ENCODE measurements at places on chromosomes 11 and 22. TPM values are rescaled to one million over a fixed set of nuclear protein-coding genes. Genes with fewer than 3 reads are reported as not detected.

HOATZ gene
- total RNA-seq, result not detected

CD44 gene
- total RNA-seq, result 1,118 TPM

SEC14L6 gene
- total RNA-seq, result not detected

GDPD4 gene
- total RNA-seq, result not detected

MS4A6E gene
- total RNA-seq, result not detected

MS4A14 gene
- total RNA-seq, result not detected

VPS51 gene
- 217 TPM for total RNA-seq

CHRDL2 gene
- total RNA-seq, result not detected

TRIM34 gene
- 6.5 TPM for total RNA-seq

GRCh38 chr11:134541355-134541754 lies 129.3 kb upstream of the B3GAT1 start:
- peaks cover 5% of the 10 kb centered on the region for H3K4me1 ChIP-seq
- H3K27me3 ChIP-seq, result peaks cover 63% of the 10 kb centered on the region
- no peak overlapping the region for H3K27ac ChIP-seq
- no peak overlapping the region for H3K4me3 ChIP-seq
- peaks cover 7% of the 10 kb centered on the region for H3K36me3 ChIP-seq

DNA sequence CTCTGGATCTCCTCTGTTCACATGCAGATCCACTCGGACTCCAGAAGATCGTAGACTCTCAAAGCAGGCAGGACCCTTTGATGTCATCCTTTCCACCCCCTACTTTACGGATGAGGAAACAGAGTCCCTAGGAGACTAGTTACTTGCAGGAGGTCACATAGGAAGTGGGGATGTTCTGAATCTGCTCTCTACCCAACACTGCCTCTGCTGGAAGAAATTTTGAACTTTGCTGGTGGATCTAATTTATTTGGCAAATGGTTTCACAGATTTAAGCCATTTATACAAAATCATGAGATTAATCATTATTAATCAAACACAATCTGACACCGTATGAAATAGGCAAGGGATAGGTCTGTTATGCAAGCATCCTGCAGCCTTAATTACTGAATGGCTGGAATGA lies 55.0 kb upstream of the USP47 start:
- DNase-seq, result no peak
- H3K27me3 ChIP-seq, result peaks cover 38% of the 10 kb centered on the region
- peaks cover 4% of the 10 kb centered on the region for H3K4me1 ChIP-seq

- H3K4me1 ChIP-seq, result peaks cover 21% of the 10 kb centered on the region
- no peak for DNase-seq
- peaks cover 3% of the 10 kb centered on the region for H3K36me3 ChIP-seq
- H3K4me3 ChIP-seq, result peak overlapping the region; percentile 63
- H3K27ac ChIP-seq, result peak overlapping the region; percentile 92
- no peaks in the 10 kb centered on the region for H3K27me3 ChIP-seq
These were observed 23.7 kb upstream of the NAP1L4 start for GRCh38 chr11:3015796-3016195.

GRCh38 chr11:121576531-121576930 lies 123.8 kb upstream of the SORL1-AS1 start:
- H3K36me3 ChIP-seq, result peaks cover 22% of the 10 kb centered on the region
- H3K27me3 ChIP-seq, result no peaks in the 10 kb centered on the region
- H3K4me1 ChIP-seq, result peaks cover 14% of the 10 kb centered on the region

GRCh38 chr11:123560006-123560405 lies 94.4 kb downstream of the SCN3B start:
- DNase-seq, result no peak
- no peak overlapping the region for H3K27ac ChIP-seq
- no peaks in the 10 kb centered on the region for H3K36me3 ChIP-seq
- peaks cover 18% of the 10 kb centered on the region for H3K4me1 ChIP-seq
- no peaks in the 10 kb centered on the region for H3K27me3 ChIP-seq
- H3K4me3 ChIP-seq, result peak overlapping the region; percentile 63

- H3K4me3 ChIP-seq, result no peak overlapping the region
- H3K4me1 ChIP-seq, result peaks cover 2% of the 10 kb centered on the region
- peaks cover 2% of the 10 kb centered on the region for H3K36me3 ChIP-seq
- H3K27me3 ChIP-seq, result peaks cover 20% of the 10 kb centered on the region
These were observed 15.0 kb downstream of the LRRC32 start for GRCh38 chr11:76655501-76656049.

- H3K36me3 ChIP-seq, result no peaks in the 10 kb centered on the region
- peaks cover 43% of the 10 kb centered on the region for H3K27me3 ChIP-seq
- no peak for DNase-seq
- no peak overlapping the region for H3K27ac ChIP-seq
- H3K4me1 ChIP-seq, result peaks cover 3% of the 10 kb centered on the region
These were observed 460.5 kb downstream of the BRD1 start for GRCh38 chr22:49367041-49367697.

DNA sequence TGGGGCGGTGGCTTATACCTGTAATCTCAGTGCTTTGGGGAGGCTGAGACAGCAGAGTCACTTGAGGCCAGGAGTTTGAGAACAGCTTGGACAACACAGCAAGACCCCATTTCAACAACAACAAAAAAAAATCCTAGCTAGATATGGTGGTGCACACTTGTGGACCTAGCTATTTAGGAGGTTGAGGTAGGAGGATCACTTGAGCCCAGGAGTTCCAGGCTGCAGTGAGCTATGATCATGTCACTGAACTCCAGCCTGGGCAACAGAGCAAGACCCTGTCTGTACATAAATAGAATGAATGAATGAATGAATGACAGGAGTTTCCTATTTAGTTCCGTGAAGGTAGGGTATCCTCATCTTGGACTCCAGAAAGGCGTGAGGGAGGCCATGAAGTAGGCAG lies 107.0 kb downstream of the OSBP2 start:
- H3K27me3 ChIP-seq, result peaks cover 43% of the 10 kb centered on the region
- no peak for DNase-seq
- peaks cover 5% of the 10 kb centered on the region for H3K36me3 ChIP-seq
- H3K4me1 ChIP-seq, result no peaks in the 10 kb centered on the region
- H3K4me3 ChIP-seq, result no peak overlapping the region
- H3K27ac ChIP-seq, result no peak overlapping the region

- no peaks in the 10 kb centered on the region for H3K36me3 ChIP-seq
- H3K27me3 ChIP-seq, result no peaks in the 10 kb centered on the region
- H3K4me3 ChIP-seq, result no peak overlapping the region
- no peak for DNase-seq
These were observed 852.7 kb downstream of the LUZP2 start for GRCh38 chr11:25349537-25349936.

GRCh38 chr11:123704341-123704740 lies 37.1 kb downstream of the ZNF202 start:
- H3K27me3 ChIP-seq, result peaks cover 32% of the 10 kb centered on the region
- DNase-seq, result no peak
- peaks cover 2% of the 10 kb centered on the region for H3K4me1 ChIP-seq
- no peak overlapping the region for H3K27ac ChIP-seq
- no peaks in the 10 kb centered on the region for H3K36me3 ChIP-seq
- H3K4me3 ChIP-seq, result no peak overlapping the region

GRCh38 chr11:29159552-29160465 lies 857.0 kb downstream of the KCNA4 start:
- no peaks in the 10 kb centered on the region for H3K4me1 ChIP-seq
- no peaks in the 10 kb centered on the region for H3K27me3 ChIP-seq
- no peak overlapping the region for H3K27ac ChIP-seq

DNA sequence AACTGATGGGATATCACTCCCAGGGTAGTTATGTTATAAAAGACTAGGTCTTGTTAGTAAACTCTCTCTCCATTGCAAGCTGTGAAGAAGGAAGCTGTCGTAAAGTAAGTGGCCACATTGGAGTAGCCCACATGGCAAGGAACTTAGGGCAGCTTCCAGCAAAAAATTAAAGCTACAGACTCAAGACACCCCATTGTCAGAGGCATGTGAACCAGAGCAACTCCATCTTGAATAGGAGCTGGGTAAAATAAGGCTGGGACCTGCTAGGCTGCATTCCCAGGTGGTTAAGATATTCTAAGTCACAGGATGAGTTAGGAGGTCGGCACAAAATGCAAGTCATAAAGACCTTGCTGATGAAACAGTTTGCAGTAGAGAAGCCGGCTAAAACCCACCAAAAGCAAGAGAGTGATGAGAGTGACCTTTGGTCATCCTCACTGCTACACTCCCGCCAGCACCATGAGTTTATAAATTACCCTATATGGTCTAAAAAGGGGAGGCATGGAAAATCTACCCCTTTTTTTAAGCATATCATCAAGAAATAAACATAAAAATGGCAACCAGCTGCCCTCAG lies 23.9 kb downstream of the CCKBR start:
- no peak overlapping the region for H3K27ac ChIP-seq
- no peak for DNase-seq
- H3K27me3 ChIP-seq, result peaks cover 66% of the 10 kb centered on the region

Data from T-helper 17 cell (primary cell).